ENCODE measurements at places on chromosomes 3 and 15.

- no peak for DNase-seq
These were observed 104.5 kb downstream of the NR2F2 start for GRCh38 chr15:96435022-96435421.

DNA sequence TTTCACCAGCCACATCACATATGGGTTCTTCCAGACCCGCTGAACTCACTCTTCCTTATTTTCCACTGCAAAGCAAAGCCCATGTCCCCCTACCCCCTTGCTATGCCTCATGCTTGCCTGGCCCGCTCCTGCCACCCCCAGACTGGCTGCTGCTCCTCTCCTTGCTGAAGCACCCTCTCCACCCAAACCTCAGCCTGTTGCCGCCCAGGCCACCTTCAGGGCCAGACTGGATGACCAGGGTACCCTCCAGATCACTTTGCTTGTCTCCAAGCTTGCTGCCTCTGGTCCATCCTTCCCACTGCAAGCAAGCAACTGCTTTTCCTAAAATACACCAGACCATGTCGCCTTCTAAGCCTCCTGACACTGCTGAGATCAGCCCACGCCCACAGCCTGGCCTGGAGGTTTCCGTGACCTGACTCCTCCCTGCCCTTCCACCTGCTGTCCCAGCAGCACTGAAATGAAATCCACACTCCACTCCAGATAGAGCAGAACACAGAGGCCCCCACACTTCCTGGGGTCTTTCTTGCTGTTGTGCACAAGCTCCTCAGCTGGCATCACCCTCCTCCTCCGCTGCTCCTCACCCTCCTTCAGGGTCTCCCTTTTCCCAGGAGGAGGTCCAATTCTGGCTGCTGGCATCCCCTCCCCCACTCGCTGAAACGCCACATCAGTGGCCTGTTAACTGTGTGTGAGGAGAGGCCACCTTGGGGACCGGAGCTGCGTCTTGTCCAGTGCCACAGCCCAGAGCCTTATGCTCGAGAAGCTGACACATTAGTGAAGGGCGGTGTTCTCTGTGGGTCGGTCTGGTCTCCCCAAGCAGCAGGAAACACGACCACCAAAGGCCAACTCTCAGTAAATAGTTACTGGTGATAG, 99.1 kb downstream of the ADCY5 start:
- DNase-seq: no peak

- DNase-seq: no peak
These were observed 55.5 kb downstream of the MYZAP start for GRCh38 chr15:57647071-57647790.

DNA sequence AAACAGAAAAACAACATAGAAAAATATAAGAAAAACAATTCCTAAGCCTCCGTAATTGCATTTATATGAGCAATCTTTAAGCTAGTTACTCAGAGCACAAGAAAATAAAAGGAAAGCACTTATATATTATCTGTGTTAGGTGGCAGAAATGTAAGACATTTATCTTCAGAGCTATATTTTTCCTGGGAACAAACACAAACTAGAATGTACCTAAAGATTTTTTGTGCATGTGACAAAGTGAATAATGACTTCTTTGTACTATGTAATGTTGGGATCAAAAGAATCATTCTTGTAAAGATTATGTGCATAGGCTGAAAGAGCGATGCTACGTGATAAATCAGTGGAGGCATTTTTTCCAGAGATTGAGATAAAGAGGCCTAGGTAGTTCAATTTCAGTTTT, 111.3 kb upstream of the GMNC start:
- no peak for DNase-seq

- no peak for DNase-seq
These were observed at the start of gene GATM for GRCh38 chr15:45378149-45378912. Gene GATM, minus strand, starts transcription at chr15:45378544. Its CDS starts 91 bp downstream, at chr15:45378453.

GRCh38 chr3:111675846-111676210, 80.7 kb upstream of the ZBED2 start:
- no peak for DNase-seq

DNA sequence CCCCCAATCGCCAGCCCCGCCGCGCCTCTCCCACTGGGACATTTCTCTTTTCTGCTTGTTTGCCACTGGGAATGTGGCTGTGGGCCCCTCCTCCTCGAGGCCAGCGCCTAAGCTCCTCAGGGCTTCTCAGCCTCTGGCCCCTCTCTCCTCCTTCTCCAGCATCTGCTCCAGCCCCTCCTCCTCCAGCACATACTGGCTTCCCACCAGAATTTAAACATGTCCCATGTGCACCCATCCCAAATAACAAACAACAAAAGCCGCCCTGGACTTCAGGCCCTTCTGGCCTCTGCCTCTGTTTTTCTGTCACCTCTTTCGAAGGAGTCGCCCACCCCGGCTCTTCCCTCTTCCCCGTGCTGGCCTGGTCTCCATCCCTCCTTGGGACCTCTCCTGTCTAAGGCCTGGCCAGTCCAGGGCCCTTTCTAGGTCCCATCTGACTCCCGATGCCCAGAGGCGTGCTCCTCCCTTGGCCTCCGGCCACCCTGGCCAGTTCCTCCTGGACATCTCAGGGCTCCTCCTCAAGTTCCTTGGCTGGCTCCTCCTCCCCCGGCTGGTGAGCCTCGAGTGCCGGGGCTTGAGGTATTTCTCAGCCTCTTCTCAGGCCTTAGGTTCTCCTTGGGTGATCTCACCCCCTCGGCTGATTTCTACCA, 94.6 kb upstream of the SLC6A6 start:
- DNase-seq: no peak

- no peak for DNase-seq
These were observed 3.7 kb upstream of the TF start for GRCh38 chr3:133742351-133743091.

DNA sequence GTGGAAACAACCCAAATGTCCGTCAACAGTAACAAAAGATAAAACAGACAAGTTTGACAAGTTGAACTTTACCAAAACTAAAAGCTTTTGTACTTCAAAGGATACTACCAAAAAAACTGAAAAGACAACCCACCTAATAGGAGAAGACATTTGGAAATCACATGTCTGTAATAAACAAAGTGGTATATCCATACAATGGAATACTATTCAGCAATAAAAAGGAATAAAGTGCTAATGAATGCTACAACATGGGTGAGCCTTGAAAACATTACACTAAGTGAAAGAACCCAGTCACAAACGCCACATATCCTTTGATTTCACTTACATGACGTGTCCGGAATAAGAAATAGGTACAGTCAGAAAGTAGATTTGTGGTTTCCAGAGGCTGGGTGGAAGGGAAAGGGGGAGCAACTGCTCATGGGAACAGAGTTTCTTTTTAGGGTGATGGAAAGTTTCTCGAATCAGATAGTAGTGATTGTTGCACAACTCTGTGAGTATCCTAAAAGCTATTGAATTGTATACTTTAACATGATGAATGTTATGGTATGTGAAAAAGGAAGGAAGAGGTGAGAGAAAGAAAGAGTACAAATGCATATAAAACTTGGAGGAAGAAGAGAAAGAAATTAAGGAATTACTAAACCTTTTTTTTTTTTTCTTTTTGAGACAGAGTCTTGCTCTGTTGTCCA, 72.7 kb upstream of the ABHD2 start:
- DNase-seq: no peak

- DNase-seq: no peak
These were observed 11.1 kb upstream of the RTP2 start for GRCh38 chr3:187713504-187713903.

- DNase-seq: no peak
These were observed 52.1 kb downstream of the TFG start for GRCh38 chr3:100761211-100761942.

DNA sequence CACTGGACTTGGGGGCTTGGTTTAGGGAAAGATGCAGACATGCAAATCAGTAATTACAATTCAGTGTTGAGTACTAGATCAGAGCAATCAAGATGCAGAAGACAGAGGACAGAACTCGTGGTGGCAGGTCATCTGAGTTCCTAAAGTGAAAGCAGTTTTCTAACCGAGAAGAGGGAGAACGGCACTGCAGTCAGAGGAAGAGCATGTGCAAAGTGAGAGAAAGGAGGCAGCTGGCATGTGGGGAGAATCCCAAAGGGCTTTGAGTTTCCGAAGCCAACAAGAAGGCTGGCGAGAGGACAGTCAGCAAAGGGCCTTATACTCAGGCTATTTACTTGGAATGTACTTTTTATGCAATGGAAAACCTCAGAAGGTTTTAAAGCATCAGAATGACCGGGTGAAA, 87.0 kb downstream of the ANP32A start:
- DNase-seq: no peak

DNA sequence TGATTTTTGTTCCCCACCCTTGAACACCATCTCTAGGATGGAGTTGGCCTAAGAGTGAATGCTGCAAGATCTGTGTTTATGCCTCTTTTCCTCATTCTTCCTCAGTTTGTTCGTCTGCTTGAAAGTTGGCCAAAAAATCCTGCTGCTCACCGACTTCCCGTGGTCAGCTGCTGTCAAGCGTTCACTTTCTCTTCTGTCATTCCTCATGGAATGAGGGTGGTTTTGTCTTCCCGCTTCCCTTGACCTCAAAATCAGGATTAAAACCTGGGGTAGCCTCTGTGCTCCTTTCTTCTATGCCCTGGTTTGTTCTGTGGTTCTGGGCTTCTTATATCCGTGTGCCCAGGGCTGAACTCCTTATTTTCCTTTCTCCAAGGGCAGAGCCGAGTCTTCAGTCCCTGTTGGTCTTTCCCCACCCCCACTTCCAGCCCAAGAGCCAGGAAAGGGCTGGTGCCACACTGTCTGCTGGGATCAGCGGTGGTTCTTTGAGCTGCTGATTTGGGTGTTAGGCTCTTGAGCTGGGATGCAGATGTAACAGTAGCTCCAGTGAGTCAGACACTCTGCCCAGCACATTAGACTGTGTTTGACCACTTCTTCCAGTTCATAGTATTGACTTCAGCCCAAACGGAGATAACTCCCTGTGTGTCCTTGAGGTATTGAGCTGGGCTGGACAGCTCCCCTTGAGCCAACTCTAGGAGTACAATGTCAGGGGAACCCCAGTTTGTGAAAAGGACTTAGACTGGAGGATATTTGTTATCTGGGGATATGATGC, 2.3 kb downstream of the SERF2 start:
- DNase-seq: no peak

DNA sequence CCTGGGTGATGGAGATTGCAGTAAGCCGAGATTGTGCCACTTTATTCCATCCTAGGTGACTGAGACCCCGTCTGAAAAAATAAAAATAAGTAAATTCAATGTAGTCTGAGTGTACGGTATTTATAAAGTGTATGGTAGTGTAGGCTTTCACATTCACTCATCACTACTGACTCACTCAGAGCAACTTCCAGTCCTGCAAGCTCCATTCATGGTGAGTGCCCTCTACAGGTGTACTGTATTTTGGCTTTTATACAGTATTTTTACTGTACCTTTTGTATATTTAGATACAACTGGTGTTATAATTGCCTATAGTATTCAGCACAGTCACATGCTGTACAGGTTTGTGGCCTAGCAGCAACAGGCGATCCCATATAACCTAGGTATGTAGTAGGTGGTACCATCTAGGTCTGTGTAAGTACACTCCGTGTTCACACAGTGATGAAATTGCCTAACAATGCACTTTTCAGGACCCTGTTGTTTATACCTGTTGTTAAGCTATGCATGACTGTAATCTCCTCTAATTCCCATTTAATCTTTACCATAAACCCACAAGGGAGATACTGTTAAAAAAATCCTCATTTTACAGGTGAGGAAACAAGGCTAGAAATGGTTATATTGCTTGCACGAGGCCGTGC, 19.3 kb downstream of the CACNA1D start:
- no peak for DNase-seq

- DNase-seq: no peak
These were observed 89.0 kb downstream of the BDH1 start for GRCh38 chr3:197466586-197467399.

DNA sequence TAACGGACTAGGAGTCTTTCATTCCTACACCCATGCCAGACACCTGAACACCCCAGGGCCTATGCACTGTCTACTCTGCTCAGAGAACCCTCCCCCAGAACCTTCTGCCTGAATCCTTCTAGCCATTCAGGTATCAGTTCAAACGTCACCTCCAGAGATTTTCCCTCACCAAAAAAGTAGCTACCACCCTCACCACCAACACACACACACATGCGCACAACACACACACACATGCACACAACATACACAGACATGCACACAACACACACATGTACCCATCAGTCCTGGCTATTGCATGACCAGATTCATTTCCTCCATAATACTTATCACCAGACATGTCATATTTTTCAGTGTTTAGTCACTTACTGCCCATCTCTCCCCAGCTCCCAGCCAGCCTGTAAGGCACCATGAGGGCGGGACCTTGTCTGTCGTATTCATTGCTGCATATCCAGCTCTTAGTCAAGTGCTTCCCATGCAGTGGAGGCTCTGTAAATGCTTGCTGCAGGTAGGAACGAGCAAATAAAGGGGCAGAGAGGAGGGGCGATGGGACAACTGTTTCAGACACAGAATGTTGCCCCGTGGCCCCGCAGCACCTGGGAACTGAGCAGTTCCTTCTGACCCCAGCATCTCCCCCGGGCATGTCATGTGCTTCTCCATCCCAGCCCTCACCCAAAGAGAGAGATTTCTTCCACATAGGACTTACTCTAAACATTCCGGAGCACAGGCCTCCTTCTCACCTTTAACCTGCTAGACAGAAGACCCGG, 29.2 kb downstream of the XXYLT1 start:
- DNase-seq: no peak

DNA sequence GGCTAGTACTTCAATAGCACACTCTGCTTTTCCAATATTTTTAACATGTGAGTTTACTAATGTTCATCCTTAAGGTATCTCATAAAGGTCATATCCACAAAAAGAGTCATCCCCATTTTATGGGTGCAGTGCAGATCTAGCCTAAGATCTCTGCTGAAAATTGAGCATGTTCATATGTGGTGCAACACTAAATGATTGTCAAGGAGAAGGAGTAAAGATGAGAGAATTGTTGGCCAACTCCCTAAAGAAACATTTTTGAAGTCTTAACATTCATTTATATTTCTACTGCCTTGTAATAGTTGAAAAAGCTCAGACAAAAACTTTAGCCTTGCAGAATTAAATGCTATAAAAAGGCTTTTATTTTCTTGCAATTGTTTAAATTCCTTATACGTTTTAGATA, 1159.6 kb downstream of the TBL1XR1 start:
- DNase-seq: no peak

DNA sequence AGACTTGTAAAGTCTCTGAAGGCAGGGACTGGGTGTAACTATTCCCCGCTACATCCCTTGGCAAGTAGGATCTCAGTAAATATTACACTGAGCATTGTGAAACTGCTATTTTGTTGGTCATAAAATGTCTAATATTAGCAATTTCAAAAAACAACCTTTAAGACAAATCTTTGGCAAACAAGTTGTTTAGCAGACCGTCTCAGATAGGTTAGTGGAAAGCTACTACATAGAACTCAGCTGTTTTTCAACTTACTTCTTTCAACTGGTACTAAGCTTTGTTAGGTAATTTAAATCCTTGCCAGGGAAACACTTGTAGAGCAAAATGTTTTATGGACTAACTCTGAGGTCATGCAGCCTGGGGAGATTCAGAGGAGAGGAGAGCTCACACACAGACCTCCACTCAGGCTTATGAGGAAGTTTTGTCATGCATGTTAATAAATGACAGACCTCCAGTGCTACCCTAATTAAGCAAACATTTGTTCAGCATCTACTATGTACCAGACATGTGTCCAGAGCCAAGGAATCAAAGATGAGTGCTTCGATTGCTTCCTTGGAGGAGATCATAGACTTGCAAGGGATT, 61.6 kb upstream of the STAC start:
- DNase-seq: no peak
